Activated CD8-positive, alpha-beta memory T cell treated with anti-CD3 and anti-CD28 coated beads for 4 hours (primary cell): ENCODE measurements at places on chromosomes 16 and 17.
A peak's percentile ranks its signal among the peaks of the same experiment; 100 is the strongest.

GRCh38 chr16:8739989-8740704 is 57.3 kb downstream of the TMEM186 start:
- no peak for DNase-seq

GRCh38 chr17:56735842-56736241 is 97.9 kb downstream of the C17orf67 start:
- DNase-seq = no peak

DNA sequence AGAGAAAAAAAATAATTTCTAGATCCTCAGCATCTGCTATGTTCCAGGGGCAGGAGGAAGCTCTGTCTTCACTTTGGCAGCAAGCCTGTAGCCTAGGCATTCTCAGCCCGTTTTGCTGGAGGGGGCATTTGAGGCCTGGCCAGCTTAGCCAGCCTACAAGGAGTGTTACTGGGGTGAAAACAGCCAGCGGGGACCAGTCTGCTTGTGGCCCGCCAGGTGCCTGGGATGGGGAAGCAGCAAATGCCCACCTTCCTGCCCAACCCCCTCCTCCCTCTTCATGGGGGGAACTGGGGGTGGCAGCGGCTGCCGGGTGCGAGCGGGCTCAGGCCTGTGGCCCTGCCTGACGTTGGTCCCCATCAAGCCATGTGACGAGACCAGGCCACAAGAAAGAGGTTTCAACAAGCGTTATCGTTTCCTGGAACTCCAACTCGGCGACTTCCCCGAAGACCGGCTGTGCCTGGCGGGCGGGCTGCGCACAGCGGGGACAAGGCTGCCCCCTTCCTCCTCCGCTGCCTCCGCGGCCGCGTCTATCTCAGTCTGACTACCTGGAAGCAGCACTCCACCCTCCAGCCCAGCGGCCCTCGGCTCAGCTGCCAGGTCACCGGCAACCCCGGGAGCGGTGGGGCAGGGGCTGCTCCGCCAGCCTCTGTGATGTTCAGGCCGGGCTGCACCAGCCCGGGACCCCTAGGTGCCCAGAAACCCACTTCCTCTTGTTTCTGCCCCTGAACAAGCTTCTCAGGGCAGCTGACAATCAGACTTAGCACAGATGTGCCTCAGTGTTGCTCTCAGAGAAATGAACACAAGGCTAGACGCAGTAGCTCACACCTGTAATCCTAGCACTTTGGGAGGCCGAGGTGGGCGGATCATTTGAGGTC is 22.9 kb downstream of the SOCS1 start:
- peak; percentile 73 for DNase-seq

GRCh38 chr16:68230176-68230571 is 5.8 kb downstream of the ESRP2 start:
- DNase-seq = no peak

- DNase-seq = no peak
Measured at GRCh38 chr17:47638903-47639302, 10.8 kb upstream of the KPNB1 start.

- DNase-seq = no peak
Measured at GRCh38 chr17:74513987-74514631, 17.2 kb downstream of the CD300LB start.

- no peak for DNase-seq
Measured at GRCh38 chr17:27609611-27610303, 21.2 kb upstream of the LGALS9 start.

GRCh38 chr16:83147244-83147643 is 520.5 kb downstream of the CDH13 start:
- DNase-seq = no peak

DNA sequence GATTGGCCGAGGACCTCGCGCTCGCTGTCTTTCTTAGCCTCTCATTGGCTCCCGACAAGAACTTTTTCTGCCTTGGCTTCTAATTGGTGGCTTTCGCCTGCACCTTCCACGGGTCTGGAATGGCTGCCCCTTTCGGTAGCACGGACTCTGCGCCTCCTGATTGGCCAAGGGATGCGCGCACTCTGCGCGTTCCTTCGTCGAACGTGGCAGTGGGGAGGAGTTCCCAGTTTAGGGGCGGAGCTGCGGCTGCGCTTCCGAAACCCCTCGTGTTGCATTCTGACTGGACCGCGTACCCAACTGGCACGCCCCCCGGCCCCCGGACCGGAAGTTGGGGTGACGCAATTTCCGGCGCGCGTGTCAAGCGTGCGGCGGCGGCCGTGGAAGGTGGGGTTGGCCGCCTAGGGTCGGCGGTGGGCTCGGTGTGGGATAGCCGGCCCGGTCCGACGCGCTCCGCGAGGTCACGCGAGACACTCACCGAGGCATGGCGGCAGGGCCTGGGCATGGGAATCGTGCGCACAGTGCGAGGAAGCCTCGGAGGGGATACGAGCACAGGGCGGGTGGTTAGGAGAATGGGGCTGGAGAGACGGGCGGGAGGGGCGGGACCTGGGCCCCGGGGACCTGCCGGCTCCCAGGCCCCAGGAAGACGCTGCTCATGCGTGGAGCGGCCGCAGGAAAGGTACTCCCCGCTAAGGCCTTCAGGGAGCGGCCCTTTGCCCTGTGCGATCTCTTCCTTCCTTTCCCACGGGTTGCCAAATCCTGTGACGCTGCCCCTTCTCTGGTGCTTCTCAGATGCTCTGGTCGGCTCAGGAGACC is 627 bp upstream of the P4HB start:
- peak; percentile 99 for DNase-seq

- no peak for DNase-seq
Measured at GRCh38 chr16:12758670-12759558, 44.8 kb downstream of the CPPED1 start.

- DNase-seq = no peak
Measured at GRCh38 chr16:57245472-57246113, 534 bp downstream of the ARL2BP start.

DNA sequence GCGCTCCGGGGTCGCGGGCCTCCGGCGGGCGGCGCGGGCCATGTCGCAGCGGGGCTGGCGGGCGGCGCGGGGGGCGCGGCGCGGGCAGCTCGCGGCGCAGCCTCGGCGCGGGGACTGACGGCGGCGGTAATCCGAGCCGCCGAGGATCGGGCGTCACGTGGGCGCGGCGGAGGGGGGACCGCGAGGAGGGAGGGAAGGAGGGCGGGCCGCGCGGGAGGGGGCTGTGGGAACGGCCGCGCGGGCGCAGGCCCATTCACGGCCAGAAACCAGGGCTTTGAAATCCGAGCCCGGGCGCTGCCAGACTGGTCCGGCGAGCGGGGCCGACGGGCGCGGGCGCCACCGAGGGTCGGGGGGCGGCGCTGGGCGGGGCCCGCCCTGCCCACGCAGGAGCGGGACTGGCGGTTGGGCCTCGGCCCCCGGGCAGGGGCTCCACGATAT is at the start of gene MTSS2:
Gene MTSS2 (minus strand): TSS at position 116 of the 438 bp plus-strand sequence. CDS start 262 bp downstream, outside the sequence.
- no peak for DNase-seq

GRCh38 chr16:48559462-48560211 is 50.3 kb downstream of the N4BP1 start:
- no peak for DNase-seq

- DNase-seq = no peak
Measured at GRCh38 chr17:37130984-37131446, 182.3 kb downstream of the AATF start.

DNA sequence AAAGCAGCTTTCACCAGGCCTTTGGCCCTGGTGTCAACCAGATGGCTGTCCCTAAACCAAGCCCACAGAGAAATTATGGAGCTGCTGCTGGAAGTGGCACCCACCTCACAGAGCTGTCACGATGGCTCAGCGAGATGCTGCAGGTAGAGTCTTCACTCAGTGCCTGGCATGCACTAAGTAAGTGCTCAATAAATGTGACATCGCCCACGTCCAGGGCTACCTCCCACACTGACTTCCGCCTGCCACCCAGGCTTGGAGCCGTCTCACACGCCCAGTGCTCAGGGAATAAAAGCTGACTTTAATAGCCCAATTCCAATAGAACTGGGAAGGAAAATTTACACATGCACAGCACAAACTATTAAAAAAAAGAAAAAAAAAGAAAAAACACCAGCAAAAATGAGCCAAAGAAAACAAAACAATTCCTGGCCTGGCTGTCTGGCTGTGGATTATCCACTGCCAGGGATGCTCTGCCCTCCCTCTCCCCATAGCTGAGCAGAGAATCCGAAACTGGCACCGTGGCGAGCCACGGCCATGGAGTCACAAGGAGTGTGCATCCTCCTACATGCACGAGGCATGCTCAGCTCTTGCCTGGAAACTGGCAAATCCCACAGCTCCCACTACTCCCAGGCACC is 68.9 kb downstream of the ZNF423 start:
- DNase-seq = no peak

DNA sequence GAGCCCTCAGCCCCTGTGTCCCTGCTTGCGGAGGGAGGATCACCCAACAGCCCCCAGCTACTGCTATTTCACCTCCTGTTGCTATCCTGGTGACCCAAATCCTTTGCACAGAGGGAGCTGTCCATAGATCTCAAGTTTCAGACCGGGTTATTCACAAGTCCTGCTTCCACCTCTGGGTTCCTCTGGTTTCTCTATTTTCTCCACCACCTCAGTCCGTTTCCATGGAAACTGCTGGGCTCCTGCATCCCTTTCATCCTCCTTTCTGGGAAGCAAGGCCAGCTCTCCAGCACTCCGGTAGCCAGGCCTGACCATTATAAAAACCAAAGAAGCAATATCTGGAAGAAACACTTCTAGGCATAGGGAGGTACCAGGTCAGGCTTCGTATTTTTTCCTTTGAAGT is 4.8 kb upstream of the CALB2 start:
- no peak for DNase-seq

- DNase-seq = no peak
Measured at GRCh38 chr16:11692171-11692570, 23.9 kb downstream of the SNN start.
